ENCODE measurements at places on chromosomes 4 and X. TPM values are rescaled to one million over a fixed set of nuclear protein-coding genes. Genes with fewer than 3 reads are reported as not detected.

P2RY4 gene
- not detected for total RNA-seq

PSAPL1 gene
- total RNA-seq = 0.38 TPM

CENPVL2 gene
- total RNA-seq = 1.4 TPM

DNA sequence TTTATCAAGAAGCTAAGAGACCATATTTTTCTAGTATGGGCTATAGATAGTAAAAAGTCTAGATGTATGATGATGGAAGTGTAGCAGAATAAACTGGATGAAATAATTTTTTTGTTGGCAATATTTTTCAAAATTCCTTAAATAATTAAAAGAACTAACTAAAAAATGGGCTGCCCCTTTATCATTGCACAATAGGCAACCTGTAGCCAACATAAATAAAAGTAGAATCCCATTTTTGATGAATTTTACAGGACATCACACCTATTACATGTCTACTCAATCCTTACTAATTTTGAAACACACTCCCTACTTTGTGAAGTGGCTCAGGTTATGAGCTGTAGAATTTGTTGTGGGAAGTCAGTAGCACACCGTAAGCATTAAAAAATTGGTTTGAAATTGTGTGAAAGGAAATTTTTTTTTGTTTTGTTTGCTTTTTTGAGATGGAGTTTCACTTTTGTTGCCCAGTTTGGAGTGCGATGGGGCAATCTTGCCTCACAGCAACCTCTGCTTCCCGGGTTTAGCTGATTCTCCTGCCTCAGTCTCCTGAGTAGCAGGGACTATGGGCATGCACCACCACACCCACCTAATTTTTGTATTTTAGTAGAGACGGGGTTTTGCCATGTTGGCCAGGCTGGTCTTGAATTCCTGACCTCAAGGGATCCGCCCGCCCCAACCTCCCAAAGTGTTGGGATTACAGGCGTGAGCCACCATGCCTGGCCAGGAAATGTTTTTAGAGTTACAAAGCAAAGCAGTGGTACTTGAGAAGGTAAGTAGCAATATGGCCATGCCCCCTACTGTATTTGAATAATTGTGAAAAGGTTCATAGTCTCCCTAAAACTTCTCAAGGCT is 8.9 kb upstream of the RUFY3 start:
- DNase-seq = no peak
- H3K27me3 ChIP-seq = no peaks in the 10 kb centered on the region

- no peaks in the 10 kb centered on the region for H3K36me3 ChIP-seq
- H3K4me3 ChIP-seq = no peak overlapping the region
- peaks cover 42% of the 10 kb centered on the region for H3K4me1 ChIP-seq
- no peaks in the 10 kb centered on the region for H3K27me3 ChIP-seq
Measured at GRCh38 chr4:78625073-78625472, 73.5 kb downstream of the ANXA3 start.

- no peaks in the 10 kb centered on the region for H3K27me3 ChIP-seq
- peaks cover 14% of the 10 kb centered on the region for H3K36me3 ChIP-seq
- no peak for DNase-seq
- no peak overlapping the region for H3K27ac ChIP-seq
- no peak overlapping the region for H3K4me3 ChIP-seq
Measured at GRCh38 chrX:53599781-53600396, 86.6 kb downstream of the HUWE1 start.

DNA sequence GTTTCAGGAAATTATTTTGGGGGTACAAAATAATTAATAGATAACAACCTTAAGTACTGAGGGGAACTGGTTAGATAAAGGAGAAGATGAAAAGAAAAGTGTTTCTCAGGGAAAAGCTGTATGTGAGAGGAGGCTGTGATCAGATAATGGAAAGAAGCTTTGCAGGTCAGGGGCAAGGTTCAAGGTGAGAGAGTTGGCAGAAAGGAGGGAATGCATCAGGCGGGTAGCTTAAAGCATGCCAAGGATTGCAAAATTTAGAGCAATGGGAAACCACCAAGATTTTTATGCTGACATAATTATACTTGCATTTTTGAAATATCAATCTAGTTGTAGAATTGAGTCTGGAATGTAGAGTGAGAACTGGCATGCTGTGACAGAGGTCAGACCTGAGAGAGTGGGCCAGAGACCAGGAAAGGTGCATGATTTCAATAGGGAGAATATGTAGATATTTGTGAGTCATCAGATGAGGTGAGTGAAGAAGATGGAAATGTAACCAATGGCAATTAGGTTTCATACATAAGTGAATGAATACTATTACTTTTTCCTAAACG is 508.7 kb downstream of the TRIML1 start:
- H3K4me1 ChIP-seq = peaks cover 38% of the 10 kb centered on the region
- H3K27me3 ChIP-seq = no peaks in the 10 kb centered on the region
- no peak overlapping the region for H3K27ac ChIP-seq
- no peak overlapping the region for H3K4me3 ChIP-seq
- DNase-seq = no peak
- H3K36me3 ChIP-seq = no peaks in the 10 kb centered on the region

DNA sequence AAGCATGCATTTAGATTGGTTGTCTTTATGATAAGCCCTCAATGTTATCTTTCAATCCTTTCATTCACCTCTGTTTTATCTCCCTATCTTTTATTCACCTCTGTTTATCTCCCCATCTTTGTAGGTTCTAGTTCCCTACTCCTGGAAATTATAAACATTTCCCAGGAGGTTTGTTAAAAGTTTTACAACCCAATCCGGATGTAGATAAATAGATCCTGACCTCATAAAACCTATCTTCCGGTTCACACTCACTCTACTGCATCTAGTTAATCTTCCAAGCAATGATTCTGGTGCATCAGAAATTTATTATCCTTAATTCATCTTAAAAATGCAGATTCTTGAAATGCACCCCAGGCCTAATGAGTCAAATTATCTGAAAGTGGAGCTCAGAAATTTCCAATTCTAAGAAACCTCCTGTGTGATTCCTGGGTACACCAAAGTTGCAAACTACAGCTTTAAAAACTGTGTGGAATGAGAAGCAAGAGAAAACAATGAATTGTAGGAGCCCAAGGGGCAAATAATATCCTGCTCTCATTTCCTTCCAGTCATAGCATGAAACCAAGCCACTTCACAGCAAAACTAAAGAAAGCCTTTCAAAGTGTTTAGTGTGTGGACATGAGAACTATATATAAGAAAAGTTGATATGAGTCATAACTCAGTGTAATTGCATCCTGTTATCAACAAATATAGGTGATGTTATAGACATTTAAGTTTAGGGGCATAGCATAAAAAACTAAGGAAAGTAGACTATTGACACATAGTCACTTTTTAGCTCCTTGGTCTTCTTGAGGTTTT is 51.1 kb upstream of the UGT8 start:
- H3K4me1 ChIP-seq = no peaks in the 10 kb centered on the region
- H3K27ac ChIP-seq = no peak overlapping the region
- DNase-seq = no peak
- H3K36me3 ChIP-seq = peaks cover 2% of the 10 kb centered on the region
- peaks cover 15% of the 10 kb centered on the region for H3K27me3 ChIP-seq

GRCh38 chr4:157221895-157222770 is 1.6 kb downstream of the GRIA2 start:
- DNase-seq = peak; percentile 51
- peaks cover 14% of the 10 kb centered on the region for H3K4me1 ChIP-seq
- no peaks in the 10 kb centered on the region for H3K36me3 ChIP-seq
- H3K4me3 ChIP-seq = peak overlapping the region; percentile 90
- peaks cover 65% of the 10 kb centered on the region for H3K27me3 ChIP-seq

GRCh38 chr4:51885363-51885762 is 42.4 kb downstream of the DCUN1D4 start:
- H3K4me1 ChIP-seq = no peaks in the 10 kb centered on the region
- no peak for DNase-seq
- no peaks in the 10 kb centered on the region for H3K27me3 ChIP-seq
- H3K36me3 ChIP-seq = peaks cover 31% of the 10 kb centered on the region
- H3K27ac ChIP-seq = peak overlapping the region; percentile 57

- H3K36me3 ChIP-seq = no peaks in the 10 kb centered on the region
- no peak for DNase-seq
- peaks cover 81% of the 10 kb centered on the region for H3K27me3 ChIP-seq
- peak overlapping the region; percentile 71 for H3K27ac ChIP-seq
Measured at GRCh38 chrX:25003066-25003849, 12.5 kb downstream of the ARX start.
